ENCODE measurements at places on chromosomes 6 and 20. TPM values are rescaled to one million over a fixed set of nuclear protein-coding genes. Genes with fewer than 3 reads are reported as not detected.

The TAP1 gene
- 76.9 TPM for total RNA-seq

DNA sequence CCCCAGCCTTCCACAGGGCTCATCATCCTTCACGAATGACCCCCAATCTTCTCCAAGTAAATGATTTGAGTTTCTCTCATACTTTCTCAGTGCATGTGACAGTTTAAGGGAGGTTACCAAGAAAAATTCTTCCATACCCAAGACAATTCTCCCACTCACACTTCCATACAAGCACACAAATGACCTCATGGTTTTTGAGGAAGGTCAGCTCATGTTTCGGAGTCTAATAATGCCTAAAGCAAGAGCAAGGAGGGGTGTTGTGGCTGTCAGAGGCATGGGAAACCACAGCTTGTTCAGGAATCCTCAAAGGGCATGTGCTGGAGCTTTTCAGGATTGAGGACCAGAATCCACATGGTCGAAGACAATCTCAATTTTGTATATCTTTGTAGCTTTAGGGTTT lies 279.0 kb downstream of the MAFB start:
- H3K36me3 ChIP-seq: no peaks in the 10 kb centered on the region
- H3K27ac ChIP-seq: no peak overlapping the region
- no peak for DNase-seq
- no peaks in the 10 kb centered on the region for H3K27me3 ChIP-seq
- no peak overlapping the region for H3K4me3 ChIP-seq

- H3K36me3 ChIP-seq: no peaks in the 10 kb centered on the region
- no peaks in the 10 kb centered on the region for H3K4me1 ChIP-seq
- no peak overlapping the region for H3K4me3 ChIP-seq
- no peaks in the 10 kb centered on the region for H3K27me3 ChIP-seq
These were observed 58.2 kb downstream of the ADGRB3 start for GRCh38 chr6:68693271-68693670.

GRCh38 chr20:21019814-21020658 lies 86.1 kb downstream of the LINC00237 start:
- H3K36me3 ChIP-seq: no peaks in the 10 kb centered on the region
- H3K4me3 ChIP-seq: no peak overlapping the region
- H3K27me3 ChIP-seq: peaks cover 7% of the 10 kb centered on the region
- DNase-seq: no peak
- H3K27ac ChIP-seq: no peak overlapping the region
- H3K4me1 ChIP-seq: no peaks in the 10 kb centered on the region

DNA sequence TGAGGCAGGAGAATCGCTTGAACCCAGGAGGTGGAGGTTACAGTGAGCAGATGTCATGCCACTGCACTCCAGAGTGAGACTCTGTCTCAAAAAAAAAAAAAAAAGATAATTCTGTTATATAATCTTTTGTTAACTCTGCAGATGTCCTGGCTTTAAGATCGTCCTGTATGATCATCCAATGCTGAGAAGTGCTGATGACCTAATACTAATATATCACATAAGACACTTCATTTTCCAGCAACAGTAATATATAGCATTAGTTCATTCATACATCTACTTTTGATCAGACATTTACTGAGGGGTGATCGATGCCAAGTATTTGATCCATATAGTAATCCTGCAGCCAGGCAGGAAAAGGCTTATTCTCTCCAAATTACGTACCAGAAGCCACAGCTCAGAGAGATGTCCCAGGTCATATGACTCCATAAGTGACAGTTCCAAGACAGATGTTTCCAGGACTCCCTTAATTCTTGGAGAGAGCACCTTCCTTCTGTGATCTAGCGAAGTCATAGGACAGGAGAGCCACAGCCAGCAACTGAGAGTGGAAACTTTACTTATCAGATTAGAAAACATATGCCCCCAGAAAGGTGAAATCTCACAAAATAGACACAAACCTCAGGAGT lies 60.7 kb downstream of the SHLD1 start:
- DNase-seq: no peak
- no peaks in the 10 kb centered on the region for H3K36me3 ChIP-seq
- H3K4me1 ChIP-seq: no peaks in the 10 kb centered on the region
- H3K4me3 ChIP-seq: no peak overlapping the region
- H3K27me3 ChIP-seq: no peaks in the 10 kb centered on the region

GRCh38 chr6:50585441-50586330 lies 127.6 kb upstream of the TFAP2D start:
- H3K4me3 ChIP-seq: no peak overlapping the region
- H3K36me3 ChIP-seq: no peaks in the 10 kb centered on the region
- no peak overlapping the region for H3K27ac ChIP-seq
- DNase-seq: no peak
- no peaks in the 10 kb centered on the region for H3K4me1 ChIP-seq
